ENCODE measurements at places on chromosomes 5 and 9.

DNA sequence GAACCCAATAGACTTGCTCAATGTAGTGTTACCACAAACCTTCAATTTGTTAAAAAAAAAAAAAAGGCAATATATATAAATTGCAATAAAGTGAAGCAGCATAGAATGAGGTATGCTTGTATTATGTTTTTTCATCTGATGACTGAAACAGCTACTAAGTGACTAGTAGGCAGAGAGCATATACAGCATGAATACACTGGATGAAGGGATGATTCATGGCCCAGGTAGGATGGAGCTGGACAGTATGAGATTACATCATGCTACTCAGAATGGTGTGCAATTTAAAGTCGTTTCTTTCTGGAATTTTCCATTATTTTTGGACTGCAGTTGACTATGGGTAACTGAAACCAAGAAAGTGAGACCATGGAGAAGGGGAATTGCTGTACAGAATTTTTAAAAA, 161.2 kb downstream of the GNA14 start:
- DNase-seq: no peak

DNA sequence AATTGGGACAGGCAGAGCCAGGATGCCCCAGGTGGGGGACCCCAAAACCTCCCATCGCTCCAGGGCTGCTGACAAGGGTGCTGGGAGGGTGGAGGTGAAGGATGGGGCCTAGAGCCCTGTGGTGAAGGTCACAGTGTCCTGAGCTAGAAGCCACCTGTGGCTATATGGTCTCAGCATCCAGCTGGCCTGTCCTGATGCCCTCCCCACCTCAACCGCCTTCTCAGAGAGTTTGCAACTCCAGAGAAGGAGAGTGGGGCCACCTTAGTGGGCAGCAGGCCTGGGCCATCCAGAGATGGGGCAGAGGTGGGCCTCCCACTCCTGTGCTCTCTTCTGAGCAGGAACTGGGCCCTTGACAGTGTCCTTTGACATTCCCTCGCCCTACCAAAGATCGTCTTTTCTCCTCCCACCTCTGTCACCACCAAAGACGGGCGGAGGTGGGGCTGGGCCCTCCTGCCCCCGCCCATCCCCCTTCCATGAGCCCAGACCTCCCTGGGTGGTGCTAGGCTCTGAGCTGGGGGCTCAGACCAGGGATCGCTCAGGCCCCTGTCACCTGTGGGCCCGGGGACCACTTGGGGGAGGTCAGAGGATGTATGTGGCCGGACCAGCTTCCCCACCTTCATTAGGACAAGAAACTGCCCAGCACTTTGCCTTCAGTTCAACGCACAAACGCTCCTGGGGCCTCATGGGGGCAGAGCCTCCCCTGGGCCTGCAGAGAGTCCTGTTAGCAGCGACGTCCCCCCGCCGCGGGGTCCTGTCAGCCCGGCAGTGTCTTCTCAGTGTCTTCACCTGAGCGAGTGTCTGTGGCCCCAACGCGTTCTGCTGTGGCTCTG, 10.0 kb upstream of the DOLPP1 start:
- no peak for DNase-seq

DNA sequence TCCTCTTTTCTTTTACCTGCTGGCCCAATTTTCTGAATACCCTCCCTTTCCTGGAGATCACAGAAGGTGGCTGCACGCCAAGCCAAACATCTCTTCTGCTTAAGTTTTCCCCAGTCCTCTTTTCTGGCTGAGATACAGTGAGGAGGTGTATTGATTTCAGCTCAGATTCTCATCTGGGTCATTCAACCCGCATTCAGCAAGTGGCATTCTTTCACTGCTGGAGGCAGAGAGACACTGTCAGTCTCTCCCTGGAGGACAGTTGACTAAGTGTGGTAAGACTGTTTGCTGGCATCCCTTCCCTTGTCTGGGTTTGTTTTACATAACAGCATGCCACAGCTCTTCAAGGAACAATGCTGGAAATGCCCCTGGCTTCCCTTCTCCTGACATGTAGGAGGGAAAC, 60.5 kb downstream of the GABRG2 start:
- DNase-seq: no peak

DNA sequence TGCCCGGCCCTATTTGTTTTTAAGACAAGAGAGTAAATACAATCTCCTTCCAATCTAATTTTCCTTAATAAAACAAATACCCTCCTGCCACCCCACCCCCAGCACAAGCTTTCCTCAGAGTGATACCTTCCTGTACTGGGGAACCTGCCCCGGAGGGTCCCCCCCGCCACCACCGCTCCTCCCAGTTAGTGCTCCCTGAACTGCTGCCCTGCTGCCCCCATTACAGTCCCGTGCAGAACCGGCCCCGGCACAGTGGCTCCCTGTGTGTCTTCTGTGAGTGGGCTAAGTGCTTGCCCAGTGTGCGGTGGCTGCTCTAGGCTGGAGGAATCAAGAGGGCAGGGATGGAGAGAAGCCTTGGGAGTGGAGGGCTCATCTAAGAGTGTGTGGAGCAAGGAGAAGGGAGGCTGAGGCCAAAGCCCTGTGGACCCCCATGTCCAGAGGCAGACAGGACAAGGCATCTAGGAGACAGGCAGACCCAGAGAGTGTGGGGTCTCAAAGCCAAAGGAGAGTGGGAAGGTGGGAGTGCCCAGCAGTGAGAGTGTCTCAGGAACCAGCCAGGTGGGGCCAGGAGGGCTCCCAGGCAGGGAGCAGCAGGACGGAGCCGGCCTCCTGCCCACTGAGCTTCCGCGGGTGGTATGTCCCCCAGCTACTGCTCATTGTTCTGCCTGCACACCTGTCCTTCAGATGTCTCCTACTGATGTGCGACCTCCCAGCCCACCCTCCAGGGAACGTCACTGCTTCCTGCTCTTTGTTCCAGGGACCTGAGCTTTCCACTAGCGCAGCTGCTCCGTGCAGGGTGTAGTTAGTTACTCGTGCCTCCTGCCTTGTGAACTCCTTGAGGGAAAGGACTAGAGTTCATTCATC, 129.0 kb downstream of the DAB2IP start:
- DNase-seq: no peak

GRCh38 chr9:19441730-19442129, 32.9 kb downstream of the ACER2 start:
- DNase-seq: no peak

- no peak for DNase-seq
These were observed 117.7 kb downstream of the ZCCHC7 start for GRCh38 chr9:37238122-37238521.

- no peak for DNase-seq
These were observed 59.9 kb downstream of the ROPN1L start for GRCh38 chr5:10501554-10502075.

DNA sequence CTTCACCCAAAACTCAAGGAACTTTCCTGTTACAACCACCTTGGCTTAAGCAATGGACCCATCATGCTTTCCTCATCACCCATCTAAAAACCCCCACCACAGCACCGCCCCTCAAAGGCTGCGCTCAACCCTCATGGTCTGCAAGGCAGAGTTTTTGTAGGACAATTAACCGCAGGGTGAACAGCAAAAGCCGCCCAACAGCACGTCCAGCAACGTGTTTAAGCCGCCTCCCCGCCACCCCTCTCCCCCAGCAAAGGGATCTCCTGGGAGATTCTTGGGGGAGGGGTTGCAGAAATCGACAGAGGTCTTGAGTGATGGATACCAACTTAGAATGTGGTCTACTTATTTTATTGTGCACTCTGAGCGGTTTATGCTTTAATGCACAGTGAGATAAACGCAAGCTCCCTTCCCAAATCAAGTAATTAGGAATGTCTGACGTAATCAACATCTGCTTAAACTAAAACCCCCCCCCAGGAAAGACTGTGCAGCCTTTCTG, 1.9 kb downstream of the ROR2 start:
- no peak for DNase-seq

DNA sequence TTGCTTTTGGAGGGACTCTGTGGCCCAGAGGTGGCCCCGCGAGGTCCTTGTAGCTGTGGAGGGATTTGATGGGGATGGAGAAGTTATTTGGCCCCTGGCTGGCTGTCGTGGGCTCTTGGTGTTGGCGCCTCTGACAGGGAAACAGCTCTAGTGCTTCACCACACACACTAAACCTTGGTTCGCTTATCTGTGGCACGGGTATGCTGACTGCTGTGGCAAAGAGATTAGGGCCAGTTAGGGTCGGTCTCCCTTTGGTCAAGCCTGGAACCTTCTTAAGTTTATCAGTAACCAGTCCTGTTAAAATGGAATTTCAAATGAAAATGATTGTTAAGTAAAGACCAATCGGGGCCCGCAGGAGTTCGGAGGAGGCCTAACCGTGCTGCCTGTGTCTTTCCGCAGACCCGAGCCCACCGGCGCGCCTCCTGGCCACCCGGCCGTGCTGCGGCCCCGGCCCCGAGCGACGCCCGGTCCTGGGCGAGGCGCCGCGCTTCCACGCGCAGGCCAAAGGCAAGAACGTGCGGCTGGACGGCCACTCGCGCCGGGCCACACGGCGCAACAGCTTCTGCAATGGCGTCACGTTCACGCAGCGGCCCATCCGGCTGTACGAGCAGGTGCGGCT, 28.4 kb downstream of the NEURL1B start:
- no peak for DNase-seq
